ENCODE measurements at places on chromosomes 13 and 19. TPM values are rescaled to one million over a fixed set of nuclear protein-coding genes. Genes with fewer than 3 reads are reported as not detected.

- DNase-seq = no peak
Observed at GRCh38 chr13:37495046-37495445, 103.5 kb downstream of the POSTN start.

- no peak for DNase-seq
Observed at GRCh38 chr19:5993648-5994358, 15.9 kb upstream of the RANBP3 start.

The FOSB gene
- 5.3 TPM for total RNA-seq

The SPACA6 gene
- total RNA-seq = 32.3 TPM

DNA sequence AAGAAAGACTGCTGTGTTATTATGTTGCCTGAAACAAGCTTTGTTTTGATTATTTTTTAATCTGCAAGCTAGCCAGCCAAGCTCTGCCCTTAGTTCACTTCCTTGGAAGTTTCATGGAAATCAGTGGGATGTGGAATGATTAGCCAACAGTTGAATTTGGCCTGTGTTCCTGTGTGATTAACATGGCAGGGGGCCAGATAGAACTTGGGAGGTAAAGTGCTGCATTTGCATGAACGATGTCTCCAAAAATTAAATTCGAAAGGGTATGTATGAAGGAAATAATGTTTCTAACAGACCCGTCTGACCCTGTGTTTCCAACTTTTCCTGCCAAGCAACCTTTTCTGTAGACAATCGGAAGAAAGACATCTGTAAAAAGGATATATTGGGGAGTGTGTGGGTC, 32.2 kb downstream of the UFM1 start:
- DNase-seq = no peak

GRCh38 chr13:75486146-75487062, 4.4 kb upstream of the TBC1D4 start:
- no peak for DNase-seq

The TNFRSF19 gene
- total RNA-seq = 28.1 TPM

DNA sequence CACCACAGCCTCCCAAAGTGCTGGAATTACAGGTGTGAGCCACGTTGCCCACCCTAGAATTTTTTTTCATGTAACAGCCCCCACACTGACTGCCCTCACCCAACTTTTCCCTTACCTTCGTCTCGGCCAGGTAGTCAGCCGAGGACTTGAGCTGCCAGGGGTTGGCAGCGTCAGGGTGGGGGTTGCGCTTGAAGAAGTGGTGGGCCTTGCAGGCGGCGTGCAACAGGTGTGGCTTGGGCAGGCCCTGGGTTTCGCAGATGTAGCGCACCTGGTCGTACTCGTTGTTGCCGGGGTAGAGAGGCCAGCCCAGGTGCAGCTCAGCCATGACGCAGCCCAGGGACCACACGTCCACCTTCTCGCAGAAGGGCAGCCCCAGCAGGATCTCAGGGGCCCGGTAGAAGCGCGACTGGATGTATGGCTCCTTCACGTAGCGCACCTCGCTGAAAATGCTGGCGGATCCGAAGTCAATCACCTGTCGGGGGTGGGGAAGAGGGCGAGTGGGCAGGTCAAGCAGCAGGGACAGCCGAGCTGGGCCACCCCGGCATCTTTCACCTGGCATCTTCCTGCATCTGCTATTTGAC, 6.2 kb downstream of the HIPK4 start:
- DNase-seq = no peak

GRCh38 chr19:10362259-10362658, 18.1 kb downstream of the TYK2 start:
- no peak for DNase-seq

DNA sequence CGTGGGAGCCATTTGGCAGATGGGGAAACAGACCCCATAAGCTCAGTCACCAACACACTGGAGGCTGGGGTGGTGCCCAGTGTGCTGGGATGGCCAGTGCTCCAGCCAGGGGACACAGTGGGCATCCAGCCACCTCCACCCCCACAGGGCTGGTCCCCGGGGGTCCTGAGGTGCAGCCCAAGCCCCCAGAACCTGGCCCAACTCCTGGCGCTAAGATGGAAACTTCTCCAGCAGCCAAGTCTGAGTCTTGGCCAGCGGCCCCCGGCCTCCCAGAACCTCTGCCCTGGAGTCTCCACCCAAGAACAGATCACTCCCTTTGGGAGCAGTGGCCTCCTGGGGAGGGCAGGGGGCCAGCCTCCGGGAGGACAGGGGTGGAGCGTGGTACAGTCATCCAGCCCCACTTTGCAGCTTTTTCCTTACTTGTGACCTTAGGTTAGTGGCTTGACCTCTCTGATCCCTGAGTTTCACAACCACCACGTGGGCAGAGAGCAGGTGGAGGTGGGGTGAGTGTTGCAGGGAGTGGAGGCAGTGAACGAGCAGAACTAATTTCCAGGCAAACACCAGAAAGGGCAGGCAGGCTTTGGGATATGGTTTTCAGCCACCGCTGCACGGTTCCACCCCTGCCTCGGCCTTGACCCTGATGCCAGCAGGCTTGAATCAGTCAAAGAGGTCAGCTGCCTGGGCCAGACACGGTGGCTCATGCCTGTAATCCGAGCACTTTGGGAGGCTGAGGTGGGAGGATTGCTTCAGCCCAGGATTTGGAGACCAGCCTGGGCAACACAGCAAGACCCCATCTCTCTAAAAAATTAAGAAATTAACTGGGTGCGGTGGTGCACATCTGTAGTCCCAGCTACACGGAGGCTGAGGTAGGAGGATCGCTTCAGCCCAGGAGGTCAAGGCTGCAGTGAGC, 4.3 kb upstream of the NRTN start:
- DNase-seq = no peak

DNA sequence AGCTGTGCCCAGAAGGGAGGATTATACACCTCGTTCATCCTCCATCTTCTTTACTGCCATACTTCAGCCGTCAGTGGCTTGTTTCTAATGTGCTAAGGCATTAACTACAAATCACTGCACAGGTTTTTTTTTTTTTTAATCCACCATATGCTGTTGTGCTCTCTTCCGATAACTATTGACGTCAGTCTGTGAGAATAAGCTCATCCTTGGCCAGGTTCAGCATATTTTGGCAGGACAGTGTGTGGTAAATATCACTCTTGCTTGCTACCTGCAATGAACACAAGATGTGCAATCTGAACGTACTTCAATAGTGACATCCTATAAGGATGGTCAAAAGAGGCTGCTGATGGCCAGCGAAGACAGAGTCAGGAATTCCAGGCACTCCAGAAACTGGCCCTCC, 2030.7 kb upstream of the PCDH20 start:
- DNase-seq = no peak

DNA sequence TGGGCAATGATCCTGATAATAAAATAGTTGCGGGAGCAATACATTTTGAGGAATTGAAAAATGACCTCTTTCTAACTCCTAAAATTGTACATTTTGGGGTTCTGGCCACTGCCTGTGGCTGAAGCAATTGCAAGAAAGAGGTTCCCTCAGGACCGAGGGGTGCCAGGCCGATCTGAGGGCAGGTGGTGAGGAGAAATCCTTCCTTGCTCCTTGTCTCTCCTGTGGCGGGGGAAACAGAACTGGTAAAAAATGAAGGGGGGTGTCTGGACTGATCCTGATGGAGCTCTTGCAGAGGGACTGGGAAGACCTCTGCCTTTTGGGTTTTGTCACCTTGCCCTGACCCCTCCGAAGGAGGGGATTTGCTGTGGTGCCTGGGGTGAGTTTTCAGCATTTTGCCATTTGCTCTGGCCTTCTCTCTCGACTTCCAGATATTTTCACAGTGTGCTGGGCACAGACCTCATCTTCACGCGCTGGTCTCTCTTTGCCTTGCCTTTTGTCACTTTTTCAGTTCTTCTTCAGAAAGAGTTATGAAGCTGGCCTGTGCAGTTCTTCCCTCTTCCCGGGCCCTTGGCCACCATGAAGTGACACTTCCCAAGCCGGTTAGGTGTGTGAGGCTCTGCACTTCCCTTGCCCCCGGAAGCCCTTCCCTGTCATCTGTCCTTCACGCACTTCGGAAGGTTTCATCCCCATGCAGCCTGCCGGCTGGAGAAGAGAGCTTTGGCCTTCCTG, 22.2 kb downstream of the NFIX start:
- no peak for DNase-seq

Data from progenitor cell of endocrine pancreas (in vitro differentiated cells).